Activated CD4-positive, alpha-beta memory T cell treated with anti-CD3 and anti-CD28 coated beads, Interleukin-2, amount 10 ng/mL, durations not matched to agents 7 days and 5 days (primary cell): ENCODE measurements at places on chromosomes 5 and 9. TPM values are rescaled to one million over a fixed set of nuclear protein-coding genes. Genes with fewer than 3 reads are reported as not detected.

The PCDHA7 gene
- total RNA-seq = not detected

The CDK5RAP2 gene
- total RNA-seq = 84.2 TPM

The PCDHB6 gene
- total RNA-seq = not detected

The ERBIN gene
- 55.9 TPM for total RNA-seq

The CCIN gene
- total RNA-seq = 0.13 TPM

The PCDHB16 gene
- total RNA-seq = not detected

GRCh38 chr5:44189255-44189654 lies 200.0 kb downstream of the FGF10 start:
- no peak for DNase-seq

- DNase-seq = no peak
Measured at GRCh38 chr5:35458824-35459207, 158.8 kb upstream of the SPEF2 start.

DNA sequence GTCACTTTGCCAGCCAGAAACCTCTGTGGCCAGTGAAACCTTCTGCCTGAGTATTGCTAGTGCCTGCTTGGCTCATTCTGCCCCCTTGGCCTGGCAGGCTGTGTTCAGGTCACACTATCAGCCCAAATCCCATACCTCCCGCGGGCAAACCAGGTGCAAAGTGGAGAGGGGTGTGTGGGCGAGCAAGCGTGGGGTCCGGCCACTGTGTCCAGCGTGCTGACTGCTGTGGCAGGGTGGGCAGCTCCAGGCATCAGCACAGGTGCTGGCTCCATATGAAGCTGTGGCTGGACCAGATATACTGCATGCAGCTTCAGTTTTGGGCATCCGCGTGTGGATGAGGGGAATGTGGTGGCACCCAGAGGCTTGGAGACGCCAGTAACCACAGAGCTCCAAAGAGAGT lies 576.5 kb upstream of the EDIL3 start:
- no peak for DNase-seq

- no peak for DNase-seq
Measured at GRCh38 chr5:132663771-132664695, 6.1 kb downstream of the IL13 start.

DNA sequence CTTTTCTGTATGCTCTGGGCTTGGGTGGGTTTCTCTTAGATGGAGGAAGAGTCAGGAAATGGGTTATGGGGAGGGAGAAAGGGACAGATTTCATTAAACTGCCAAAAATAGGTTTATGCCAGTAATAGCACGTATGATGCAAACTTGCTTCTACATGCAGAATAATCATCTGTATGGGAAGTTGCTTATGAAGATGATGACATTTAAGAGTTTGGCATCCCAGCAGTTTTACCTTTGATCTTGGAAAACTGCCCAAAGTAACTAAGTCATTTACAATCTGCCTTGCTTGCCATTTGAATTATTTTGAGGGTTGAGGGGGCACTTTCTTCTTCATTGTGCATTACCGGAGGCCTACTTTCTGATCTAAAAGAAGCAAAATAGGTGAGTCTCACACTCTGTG lies 282.9 kb upstream of the ANKRD55 start:
- no peak for DNase-seq

GRCh38 chr5:171442287-171443042 lies 23.0 kb downstream of the FGF18 start:
- no peak for DNase-seq

DNA sequence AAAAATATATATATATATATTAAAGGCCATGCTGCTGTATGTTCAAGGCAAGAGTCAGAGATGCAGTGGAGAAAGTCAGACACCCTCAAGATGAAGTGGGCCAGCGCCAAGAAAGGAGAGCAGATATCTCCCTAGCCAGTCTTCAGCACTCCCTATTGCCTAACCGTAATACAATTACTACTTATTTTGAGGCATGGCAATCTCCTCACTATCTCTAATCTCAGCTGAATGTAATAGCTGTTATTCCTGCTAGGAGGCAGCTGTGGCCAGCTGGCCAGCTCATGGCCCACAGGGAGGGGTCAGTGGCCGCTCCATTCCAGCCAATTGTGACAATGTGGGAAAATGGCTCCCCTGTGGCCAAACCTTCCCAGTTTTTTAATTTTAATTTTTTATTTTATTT lies 87.5 kb upstream of the FBXW11 start:
- DNase-seq = no peak

GRCh38 chr5:154112255-154112654 lies 73.5 kb downstream of the MFAP3 start:
- no peak for DNase-seq

GRCh38 chr9:114480746-114481435 lies 24.4 kb downstream of the WHRN start:
- DNase-seq = no peak

GRCh38 chr5:128154943-128155342 lies 71.4 kb downstream of the SLC12A2 start:
- DNase-seq = no peak

GRCh38 chr9:15513335-15513734 lies 2.6 kb upstream of the PSIP1 start:
- DNase-seq = no peak

DNA sequence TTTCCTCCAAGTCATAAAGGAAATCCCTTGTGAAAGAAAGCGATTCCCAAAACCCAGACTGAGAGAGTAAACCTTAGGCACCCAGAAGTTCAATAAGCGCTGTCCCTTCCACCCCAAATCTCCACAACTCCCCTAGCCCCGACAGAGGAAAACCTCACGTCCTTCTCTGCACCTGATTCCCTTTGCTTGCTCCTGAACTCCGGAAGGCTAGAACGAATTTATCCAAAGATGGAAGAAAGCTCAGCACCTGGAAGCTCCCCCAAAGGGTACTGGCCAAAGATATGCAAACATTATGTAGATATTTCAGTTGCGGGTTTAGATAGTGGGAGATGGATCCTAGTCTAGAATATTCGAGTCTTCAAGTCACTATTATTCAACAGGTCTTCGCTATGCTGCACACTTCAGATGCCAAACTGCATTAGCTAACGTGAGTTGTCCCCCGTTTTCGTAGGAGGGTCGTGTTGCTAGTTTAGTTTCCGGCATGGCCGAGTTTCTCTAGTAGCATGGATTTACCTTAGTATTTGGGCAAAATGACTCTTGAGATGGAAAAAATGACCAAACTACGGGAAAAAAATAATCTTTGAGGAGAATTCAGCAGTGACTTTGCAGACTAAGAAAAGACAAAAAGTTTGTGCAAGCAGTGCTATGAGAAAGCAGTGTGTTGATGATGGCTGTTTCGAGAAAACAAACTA lies 27.7 kb downstream of the NR2F1 start:
- DNase-seq = no peak

DNA sequence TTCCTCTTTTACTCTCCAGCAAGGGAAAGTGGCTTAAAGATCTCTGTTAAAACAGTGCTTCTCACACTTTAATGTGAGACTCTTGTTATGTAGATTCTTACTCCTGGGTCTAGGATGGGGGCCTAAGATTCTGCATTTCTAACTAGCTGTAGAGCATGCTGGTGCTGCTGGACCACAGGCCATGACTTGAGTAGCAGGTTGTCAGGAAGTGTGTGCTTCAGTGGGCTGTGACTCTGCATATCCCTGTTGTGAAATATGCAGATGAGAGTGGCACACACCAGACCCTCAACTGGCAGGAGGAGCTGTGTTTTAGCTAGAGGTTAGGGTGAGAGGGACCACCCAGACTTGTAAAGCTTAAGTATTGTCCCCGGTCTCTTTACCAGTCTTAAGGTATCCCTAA lies 191.1 kb upstream of the DMRT1 start:
- DNase-seq = no peak

GRCh38 chr5:14172149-14172795 lies 29.1 kb downstream of the TRIO start:
- DNase-seq = no peak

GRCh38 chr5:74667396-74667795 lies 17.6 kb upstream of the HEXB start:
- DNase-seq = no peak

GRCh38 chr5:103216697-103217096 lies 41.9 kb upstream of the MACIR start:
- DNase-seq = no peak
